ENCODE measurements at places on chromosomes 7 and 10.

GRCh38 chr7:143415742-143416397 is 7.2 kb upstream of the EPHA1 start:
- no peaks in the 10 kb centered on the region for H3K27me3 ChIP-seq
- H3K36me3 ChIP-seq: no peaks in the 10 kb centered on the region
- peaks cover 5% of the 10 kb centered on the region for H3K4me1 ChIP-seq
- DNase-seq: no peak

GRCh38 chr7:38905056-38905759 is 3.8 kb downstream of the VPS41 start:
- peaks cover 6% of the 10 kb centered on the region for H3K4me1 ChIP-seq
- DNase-seq: no peak
- H3K27ac ChIP-seq: no peak overlapping the region

- H3K36me3 ChIP-seq: no peaks in the 10 kb centered on the region
- H3K27ac ChIP-seq: no peak overlapping the region
- no peak for DNase-seq
- no peak overlapping the region for H3K4me3 ChIP-seq
Observed at GRCh38 chr7:147062897-147063296, 946.3 kb downstream of the CNTNAP2 start.

DNA sequence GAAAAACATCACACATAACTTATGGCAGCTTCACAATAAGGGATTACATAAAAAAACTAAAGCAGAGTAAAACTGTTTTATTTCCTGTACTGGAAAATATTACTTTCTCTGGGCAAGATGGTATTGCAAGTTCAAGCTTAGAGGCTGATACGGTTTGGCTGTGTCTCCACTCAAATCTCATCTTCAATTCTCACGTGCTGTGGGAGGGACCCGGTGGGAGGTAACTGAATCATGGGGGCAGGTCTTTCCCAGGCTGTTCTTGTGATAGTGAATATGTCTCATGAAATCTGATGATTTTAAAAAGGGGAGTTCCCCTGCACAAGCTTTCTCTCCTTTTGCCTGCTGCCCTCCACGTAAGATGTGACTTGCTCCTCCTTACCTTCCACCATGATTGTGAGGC is 5.1 kb upstream of the LRRC27 start:
- no peak overlapping the region for H3K27ac ChIP-seq
- no peak for DNase-seq
- H3K36me3 ChIP-seq: no peaks in the 10 kb centered on the region
- peaks cover 15% of the 10 kb centered on the region for H3K4me1 ChIP-seq

DNA sequence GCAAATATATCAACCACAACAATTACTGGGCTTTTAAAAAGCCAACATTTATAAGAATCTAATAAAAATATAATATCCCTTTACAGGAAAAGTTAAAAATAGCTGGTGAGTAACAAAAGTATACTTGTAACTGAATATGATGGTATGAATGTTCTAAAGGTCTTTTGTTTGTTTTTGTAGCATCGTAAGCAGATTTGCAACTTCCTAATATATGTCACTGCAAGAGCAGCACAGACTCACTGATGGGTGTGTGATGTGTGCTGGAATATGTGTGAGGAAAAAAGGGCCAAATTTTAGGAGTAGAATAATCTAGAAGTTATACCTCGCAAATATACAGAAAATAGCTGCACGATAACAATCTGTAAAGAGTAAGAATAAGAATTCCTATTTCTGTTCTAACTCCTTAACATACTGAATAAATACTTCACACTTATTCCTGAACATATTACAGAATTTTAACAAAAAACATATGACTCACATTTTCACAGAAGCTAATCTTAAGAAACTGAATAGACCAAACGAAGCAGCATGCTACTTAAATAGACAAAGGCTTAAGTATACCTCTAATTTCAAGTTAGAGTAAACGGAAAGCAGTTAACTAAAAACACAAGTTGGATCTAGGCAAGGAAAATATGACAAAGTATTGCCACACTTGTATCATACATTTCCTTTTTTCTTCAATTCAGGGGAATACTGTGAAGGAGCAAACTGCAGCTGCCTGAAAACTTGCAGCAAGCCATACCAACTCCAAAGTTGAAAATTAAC is 9.6 kb downstream of the ETV1 start:
- H3K27me3 ChIP-seq: no peaks in the 10 kb centered on the region
- H3K36me3 ChIP-seq: no peaks in the 10 kb centered on the region
- DNase-seq: no peak

DNA sequence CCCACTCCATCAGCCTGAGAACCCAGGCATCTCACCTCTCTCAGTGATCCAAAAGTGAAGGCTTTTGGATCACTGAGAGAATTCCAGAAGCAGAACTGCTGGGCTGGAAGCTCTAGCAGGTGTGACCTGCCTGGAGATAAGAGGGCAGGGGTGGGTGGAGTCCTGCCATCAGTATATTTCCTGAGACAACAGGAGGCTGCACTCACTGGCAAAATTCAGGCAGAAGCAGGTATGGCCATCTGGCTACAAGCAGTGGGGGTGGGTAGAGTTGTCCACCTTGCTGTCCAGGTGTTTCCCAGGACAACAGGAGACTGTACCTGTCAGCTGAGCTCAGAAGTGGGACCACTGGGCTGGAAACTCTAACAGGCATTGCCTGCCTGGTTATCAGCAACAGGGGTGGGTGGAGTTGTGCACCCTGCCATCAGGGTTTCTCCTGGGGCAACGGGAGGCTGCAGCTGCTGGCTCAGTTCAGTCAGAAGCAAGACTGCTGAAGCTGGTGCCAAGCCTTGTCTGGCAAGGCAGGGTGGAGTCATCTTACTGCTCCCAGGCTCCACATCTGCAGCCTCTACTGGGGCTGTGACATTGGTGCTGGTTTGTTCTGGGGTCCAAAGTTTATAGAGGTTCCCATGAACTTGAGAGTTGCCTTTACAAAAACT is 47.2 kb upstream of the SFTPD start:
- no peak overlapping the region for H3K4me3 ChIP-seq
- H3K36me3 ChIP-seq: no peaks in the 10 kb centered on the region
- no peak for DNase-seq
- no peaks in the 10 kb centered on the region for H3K4me1 ChIP-seq
- H3K27ac ChIP-seq: no peak overlapping the region

- H3K4me1 ChIP-seq: no peaks in the 10 kb centered on the region
- H3K4me3 ChIP-seq: no peak overlapping the region
- no peak overlapping the region for H3K27ac ChIP-seq
- H3K27me3 ChIP-seq: no peaks in the 10 kb centered on the region
Observed at GRCh38 chr7:148581624-148582023, 8.9 kb upstream of the C7orf33 start.

- H3K27ac ChIP-seq: no peak overlapping the region
- no peaks in the 10 kb centered on the region for H3K27me3 ChIP-seq
- no peak overlapping the region for H3K4me3 ChIP-seq
Observed at GRCh38 chr10:109678857-109679256, 244.5 kb downstream of the XPNPEP1 start.

DNA sequence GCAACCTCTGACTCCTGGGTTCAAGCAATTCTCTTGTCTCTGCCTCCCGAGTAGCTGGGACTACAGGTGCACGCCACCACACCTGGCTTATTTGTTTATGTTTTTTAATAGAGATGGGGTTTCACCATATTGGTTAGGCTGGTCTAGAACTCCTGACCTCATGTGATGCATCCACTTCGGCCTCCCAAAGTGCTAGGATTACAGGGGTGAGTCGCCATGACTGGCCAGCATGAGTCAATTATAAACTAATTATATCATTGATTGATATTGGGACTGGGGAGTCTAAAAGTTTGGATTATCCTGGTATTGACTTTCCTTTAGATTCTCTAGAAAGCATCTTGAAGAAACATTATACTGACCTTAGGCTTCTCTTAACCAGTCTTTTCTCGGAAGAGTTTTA is 73.9 kb upstream of the CCNY start:
- H3K27me3 ChIP-seq: no peaks in the 10 kb centered on the region
- no peak overlapping the region for H3K4me3 ChIP-seq
- H3K4me1 ChIP-seq: no peaks in the 10 kb centered on the region
- H3K27ac ChIP-seq: no peak overlapping the region

DNA sequence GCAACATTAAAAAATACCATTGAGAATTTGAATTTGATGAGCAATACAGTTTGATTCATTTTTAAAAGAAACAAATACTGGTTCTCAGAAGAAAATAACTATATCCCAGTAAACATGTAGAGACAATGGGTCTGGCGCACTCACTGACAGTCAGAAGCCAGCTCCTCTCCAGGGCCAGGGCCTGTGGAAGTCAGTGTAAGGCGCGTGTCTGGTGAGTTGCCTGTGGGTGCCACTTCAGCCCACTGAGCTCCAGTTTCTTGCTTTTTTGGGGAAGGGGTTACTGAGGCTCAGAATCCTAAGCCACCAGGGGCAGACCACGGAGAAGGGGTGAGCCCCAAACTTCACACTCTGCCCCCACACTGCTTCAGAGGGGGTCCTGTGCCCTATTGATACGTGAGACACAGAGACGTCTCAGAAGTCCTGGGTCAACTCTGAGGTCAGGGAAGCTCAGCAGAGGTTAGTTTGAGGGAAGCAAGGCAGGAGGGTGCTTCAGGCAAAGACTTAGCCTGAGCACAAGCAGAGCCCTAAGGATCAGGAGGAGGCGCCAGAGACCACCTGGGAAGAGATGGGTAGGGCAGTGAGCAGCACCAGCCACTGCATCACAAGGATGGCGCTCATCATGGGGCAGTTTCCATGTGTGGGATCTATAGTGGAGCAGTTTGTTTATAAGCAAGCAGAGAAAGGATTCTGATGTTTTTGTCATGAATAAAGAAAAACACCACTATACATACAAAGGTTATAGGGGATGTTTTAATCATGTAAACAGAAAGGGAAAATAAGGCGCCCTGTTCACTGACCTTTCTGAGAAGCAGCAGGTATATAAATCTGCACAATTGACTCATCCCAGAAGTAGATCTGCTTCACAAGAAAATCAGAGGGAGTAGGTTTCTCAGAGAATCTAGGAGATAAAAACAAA is 95.7 kb downstream of the PKD1L1 start:
- no peaks in the 10 kb centered on the region for H3K36me3 ChIP-seq
- no peak overlapping the region for H3K27ac ChIP-seq
- no peak for DNase-seq
- no peaks in the 10 kb centered on the region for H3K4me1 ChIP-seq
- no peaks in the 10 kb centered on the region for H3K27me3 ChIP-seq

DNA sequence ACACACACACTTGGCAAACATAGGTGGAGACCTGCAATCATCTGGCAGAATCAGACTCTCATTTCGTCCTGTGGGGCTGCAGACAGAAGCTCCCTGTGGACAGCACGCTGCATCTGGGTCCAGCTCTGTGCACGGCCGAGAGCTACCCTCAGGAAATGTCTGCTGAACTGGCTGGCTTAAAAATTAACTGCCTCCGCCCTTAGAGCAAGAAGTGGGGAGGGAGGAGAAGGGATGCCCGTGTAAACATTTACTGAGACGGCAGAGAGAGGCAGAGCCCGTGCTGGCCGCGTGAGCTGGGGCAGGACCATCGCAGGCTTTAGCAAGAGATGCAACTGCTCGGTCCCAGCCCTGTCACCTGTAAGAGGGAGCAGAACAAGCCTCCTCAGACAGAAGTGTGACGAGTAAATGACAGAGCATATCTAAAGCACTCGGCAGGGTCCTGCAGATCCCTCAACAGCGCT is 81.8 kb downstream of the TNS3 start:
- no peaks in the 10 kb centered on the region for H3K36me3 ChIP-seq
- no peaks in the 10 kb centered on the region for H3K4me1 ChIP-seq
- no peak overlapping the region for H3K4me3 ChIP-seq
- no peak for DNase-seq
- H3K27ac ChIP-seq: no peak overlapping the region

DNA sequence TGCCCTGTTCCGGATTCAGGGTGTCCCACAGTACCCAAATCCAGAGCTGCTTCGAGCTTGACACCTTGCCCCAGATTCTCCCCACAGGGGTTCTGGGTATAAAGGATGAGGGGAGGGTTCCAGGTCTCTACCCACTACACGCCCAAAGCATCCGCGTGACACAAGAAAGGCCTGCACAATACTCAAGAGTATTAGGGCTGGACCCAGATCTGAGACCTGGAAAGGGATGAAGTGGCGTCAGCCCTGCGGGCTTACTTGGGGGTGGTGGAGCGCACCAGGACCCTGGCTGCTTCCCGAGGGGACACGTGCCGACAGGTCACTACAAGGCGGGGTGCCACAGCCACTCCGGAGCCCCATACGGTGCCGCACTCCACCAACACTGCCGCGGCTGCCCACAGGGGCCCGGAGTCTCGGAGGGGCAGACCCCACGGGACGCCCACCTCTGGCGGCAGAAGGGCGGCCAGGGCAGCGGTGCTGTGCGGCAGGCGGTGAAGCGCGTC is 1.3 kb downstream of the TYSND1 start:
- H3K27ac ChIP-seq: peak overlapping the region; percentile 69
- H3K36me3 ChIP-seq: no peaks in the 10 kb centered on the region
- no peaks in the 10 kb centered on the region for H3K27me3 ChIP-seq
- no peak for DNase-seq
- H3K4me1 ChIP-seq: peaks cover 34% of the 10 kb centered on the region
- peak overlapping the region; percentile 70 for H3K4me3 ChIP-seq

DNA sequence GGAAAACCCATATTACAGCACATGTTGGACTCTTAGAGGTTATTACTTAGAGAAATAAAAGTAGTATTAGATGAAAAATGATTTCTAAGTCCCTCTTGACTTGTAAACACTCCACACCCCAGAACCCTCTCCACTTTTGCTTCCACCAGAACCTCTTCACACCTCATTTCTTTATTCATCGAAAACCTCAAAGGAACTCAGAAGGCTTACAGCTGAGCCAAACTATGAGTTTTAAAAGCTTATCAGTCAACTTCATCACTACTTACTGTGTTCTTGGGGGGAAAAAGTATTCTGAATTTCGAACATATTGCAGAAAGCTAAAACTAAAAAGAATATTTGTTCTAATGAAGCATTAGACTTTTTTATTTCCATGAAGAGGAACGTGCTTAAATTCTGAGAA is 547.8 kb upstream of the STEAP1 start:
- no peaks in the 10 kb centered on the region for H3K27me3 ChIP-seq
- peak overlapping the region; percentile 50 for H3K27ac ChIP-seq
- H3K36me3 ChIP-seq: no peaks in the 10 kb centered on the region
- no peak overlapping the region for H3K4me3 ChIP-seq

- no peaks in the 10 kb centered on the region for H3K27me3 ChIP-seq
- no peaks in the 10 kb centered on the region for H3K36me3 ChIP-seq
- H3K4me3 ChIP-seq: no peak overlapping the region
- no peak for DNase-seq
- no peak overlapping the region for H3K27ac ChIP-seq
Observed at GRCh38 chr7:140489026-140489359, 9.7 kb upstream of the MKRN1 start.

DNA sequence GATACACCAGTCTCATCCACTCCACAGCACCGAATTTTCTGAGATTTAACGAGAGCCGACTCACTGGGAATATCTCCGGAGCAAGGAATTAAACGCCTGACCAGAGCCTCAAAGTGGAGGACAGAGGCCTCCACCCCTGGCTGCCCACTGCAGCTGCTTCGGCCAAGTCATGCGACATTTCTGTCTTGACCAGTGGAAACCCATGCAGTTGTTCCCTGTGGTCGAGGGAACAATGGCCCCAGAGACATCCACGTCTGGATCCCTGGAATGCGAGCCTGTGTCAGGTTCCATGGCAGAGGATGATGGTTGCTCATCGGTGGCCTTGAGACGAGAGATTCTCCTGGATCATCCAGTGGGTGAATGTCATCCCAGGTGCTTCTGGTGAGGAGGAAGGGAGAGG is 65.7 kb upstream of the INSIG1 start:
- H3K4me3 ChIP-seq: no peak overlapping the region
- DNase-seq: no peak
- no peaks in the 10 kb centered on the region for H3K4me1 ChIP-seq
- no peak overlapping the region for H3K27ac ChIP-seq
- H3K36me3 ChIP-seq: no peaks in the 10 kb centered on the region
- H3K27me3 ChIP-seq: no peaks in the 10 kb centered on the region
